ENCODE measurements at places on chromosomes 11 and 22.

DNA sequence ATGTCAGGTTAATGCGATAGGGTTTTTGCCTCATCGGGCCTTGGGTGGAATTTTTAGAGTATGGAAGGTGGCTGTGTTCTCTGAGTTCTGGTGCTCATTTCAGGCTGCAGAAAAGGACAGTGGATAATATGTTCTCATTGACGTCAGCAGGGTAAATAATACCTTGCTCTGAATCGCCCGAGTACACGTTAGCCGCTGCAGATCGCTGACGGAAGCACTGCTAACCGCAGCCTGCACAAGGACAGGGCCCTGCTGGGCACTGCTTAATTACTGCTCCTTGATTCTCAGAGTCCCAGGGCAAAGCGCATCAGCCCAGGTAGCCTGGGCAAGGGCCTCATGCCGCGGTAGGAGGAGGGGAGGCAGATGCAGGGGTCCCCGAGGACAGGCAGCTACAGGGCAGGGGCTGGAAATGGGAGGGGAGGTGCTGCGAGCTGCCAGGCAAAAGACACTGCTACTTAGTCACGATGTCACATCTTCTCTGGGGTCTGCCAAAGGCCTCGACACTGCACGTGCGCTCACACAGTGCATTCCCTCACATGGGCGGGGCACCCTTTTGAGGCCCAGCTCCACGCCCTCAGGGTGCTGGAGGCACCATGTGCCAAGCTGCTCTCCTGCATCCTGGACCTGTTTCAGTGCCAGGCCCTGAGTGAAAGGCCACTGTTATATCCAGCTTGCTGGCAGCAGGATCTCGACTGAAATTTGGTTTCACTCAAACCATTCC, 35.2 kb downstream of the PPP2R1B start:
- DNase-seq, result peak; percentile 77

DNA sequence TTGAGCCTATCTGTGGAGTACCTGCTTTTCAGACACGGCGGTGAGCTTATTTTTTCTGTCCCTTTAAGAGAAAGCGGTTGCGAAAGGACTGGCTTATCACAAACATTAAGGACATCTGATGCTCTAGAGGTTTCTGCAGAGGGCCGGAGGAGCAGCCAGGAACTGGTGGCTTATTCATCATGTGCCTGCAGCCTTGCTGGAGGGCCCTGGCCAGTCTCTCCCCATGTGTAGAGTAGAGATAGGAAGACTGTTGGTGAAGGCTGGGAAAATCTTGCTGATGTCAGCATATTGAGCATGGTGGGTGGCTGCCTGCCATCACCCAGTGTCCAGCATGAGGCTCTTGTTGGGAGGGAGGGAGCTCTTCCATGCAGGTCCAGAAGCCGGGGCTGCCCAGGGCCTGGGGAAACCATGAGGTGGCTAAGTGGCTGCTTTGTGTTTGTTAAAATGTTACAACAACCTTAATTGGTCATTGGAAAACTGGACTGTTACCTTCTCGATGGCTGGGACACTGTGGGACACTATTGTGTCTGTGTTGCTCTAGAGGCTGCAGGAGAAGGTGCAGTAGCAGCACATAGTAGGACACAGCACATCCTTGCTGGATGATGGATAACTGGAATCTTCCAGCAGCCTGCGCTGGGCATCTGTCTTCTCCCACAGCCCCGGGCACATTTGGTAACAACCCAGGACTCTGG, 54.3 kb downstream of the TSPAN18 start:
- DNase-seq, result no peak

DNA sequence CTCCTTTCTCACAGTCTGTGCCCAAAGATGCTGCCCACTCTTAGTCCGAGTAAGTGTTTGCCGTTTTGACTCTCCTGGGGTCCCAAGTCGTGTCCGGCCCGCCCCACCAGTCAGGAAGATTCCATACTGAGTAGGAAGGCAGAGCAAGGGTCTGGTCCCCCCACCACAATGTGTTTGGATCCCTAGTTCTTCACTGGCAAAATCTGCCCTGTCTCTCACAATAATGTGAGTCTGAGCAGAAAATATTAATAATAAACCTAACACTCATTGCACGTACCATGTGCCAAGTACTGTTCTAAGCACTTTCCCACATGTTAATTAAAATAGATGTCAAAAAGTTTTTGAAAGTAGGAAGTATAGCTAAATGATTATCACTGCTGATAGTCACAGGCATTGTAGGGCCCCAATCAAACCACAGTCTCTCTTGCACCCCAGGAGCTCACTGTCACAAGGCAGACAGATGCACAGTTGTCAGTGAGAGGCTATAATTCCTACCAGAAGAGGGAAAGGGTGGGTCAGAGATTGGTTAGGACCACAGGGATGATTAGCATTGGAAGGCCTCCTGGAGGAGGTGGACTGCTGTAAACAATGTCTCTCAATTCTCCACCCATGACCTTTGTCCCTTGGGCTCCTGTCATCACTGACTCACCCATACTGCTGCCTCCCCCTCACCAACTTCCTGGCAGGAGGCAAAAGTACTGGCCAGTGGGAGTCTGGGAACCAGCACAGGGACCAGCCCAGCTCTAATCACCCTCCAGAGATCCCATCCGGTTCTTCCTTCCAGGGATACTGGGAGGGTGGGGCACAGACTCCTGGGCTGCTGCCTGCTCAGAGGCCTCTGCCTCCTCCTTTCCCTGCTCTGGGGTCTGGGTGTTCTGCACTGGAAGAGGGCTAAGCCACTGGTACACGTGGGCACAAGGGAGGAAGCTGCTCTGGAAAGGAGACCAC, 1.0 kb upstream of the POLD4 start:
- peak; percentile 54 for DNase-seq

DNA sequence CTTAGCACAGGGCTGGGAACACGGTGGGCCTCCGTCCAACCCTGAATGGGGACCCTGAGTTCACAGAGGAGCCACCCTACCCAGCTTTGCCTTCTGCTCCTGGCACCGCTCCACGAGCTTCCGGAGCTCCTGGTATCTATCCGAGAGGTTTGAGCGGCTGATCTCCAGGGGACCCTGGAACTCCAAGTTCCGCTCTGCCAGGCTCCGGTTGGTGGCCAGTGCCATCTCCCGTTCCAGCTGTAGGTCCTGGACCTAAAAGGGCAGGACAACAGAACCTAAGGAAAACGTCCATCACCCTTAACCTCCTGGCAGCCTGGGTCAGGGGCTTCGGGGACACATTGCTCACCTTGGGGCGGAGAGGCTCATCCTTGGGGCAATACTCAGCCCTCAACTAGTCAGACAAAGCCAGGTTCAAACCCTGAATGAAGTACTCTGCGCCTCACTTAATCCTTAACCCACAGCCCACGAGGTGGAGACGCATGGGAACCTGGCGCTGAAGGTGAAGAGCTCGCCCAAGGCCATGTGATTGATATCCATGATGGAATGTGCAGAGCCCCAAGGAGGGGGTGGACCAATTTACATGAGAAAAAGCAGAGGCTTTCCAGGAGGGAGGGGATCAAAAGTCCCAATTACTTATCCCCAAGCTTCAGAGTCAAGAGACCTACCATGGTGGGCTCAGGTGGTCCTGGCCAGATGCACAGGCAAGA, 27.1 kb downstream of the VPS37C start:
- no peak for DNase-seq

DNA sequence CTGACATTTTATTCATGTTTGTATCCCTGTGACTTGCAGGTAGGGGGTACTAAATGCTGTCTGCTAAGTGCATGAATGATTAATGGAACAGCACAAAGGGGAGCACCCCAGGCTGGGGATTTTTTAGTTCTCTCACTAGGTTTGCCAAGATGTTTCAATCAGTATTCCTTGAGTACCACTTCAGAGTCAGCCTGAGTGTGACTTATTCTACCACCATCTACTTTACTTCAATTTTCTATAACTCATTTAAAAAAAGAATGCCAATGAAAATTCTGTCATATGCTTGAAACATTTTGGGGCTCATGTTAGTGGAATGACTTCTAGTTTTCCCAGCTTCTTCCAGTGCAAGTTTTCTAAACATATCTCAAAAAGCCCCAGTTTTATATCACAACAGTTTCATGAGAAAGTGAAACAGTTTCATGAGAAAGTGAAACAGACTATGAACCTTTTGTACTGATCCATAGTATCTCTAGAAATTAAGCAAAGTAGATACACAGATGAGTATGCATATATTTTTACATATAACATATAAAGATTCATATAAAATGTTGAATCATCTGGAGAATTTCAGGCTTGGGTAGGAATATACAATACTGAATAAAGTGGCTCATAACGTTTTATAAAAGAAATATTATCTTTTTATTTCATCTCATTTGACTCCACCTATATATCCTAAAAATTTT, 252.4 kb downstream of the GRM5 start:
- DNase-seq, result no peak

DNA sequence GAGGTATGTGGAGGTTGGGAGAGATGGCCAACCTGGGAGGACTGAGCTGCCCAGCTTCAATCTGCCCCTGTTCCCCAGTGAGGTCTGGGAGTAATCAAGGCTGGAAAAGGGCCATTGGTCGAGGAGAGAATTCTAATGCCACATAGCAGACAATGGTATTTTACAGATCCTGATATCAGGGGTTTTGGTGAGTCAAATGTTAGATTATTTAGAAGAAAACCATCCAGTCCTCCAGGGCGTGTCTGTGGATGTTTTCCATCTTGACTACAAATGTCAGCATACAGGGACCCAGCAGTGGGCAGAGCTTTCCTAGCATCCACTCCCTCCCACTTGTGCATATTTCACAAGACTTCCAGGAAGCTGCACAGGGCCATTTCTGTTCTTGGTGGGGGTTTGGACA, 107.9 kb downstream of the SCN3B start:
- no peak for DNase-seq

GRCh38 chr11:15143855-15144254, 29.1 kb downstream of the INSC start:
- no peak for DNase-seq

DNA sequence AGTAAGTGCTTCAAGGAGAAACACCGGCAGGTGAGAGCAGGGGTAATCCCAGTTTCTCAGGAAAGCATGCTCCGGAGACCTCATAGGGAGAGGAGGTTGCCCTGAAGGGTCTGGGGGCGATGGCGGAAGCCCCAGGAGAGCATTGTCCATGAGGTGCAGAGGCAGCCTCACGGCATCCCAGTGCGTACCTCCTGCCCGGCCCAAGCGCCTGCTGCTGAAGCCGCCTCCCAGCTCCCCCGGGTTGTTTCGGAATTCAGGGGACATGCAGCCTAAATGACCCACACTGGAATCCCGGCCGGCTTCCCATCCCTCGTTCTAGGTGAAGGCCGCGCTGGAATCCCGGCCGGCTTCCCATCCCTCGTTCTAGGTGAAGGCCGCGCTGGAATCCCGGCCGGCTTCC, 2.7 kb downstream of the ZBED4 start:
- DNase-seq, result no peak

GRCh38 chr22:44378380-44378779, 65.6 kb upstream of the SHISAL1 start:
- no peak for DNase-seq
